Cortex of kidney (tissue), 1 donor: ENCODE measurements at places on chromosomes 12 and 14.

DNA sequence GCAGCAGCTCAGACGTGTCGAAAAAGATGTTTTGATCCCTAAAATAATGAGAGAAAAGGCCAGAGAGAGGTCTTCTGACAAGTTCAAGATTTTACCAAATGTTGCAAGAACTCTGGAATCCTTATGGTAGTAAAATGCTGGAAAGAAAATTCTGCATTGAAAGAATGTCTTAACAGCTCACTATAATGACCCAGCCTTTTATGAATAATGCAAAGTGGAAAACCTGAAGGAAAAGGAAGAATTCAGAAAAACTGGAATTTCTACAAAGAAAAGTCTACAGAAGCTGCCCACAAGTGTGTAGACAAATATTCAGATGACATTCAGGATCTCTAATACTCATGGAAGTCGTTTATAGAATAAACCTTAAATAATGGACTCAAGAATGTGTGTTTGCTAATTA lies 1.8 kb upstream of the CCDC88C start:
- no peak for DNase-seq

- DNase-seq: no peak
These were observed 394.5 kb upstream of the GARIN6 start for GRCh38 chr12:99253068-99253467.

DNA sequence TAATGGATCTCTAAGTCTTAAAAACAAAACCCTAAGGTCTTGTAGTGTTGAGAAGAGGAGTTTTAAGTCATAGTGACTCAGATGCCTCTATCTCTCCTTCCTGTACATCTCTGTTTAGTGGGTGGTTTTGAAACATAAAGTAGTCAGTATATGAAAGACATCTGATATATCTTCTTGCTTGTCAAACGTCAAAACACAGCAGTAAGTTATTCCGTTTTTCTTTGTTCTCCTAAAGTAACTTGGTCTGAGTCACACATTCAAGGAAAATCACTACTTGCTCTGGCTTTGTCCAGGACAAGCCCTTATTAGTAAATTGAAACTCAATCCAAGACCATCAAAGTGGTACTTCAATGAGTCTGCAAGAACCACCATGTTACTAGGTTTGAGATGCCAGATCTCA lies 1172.5 kb downstream of the BCL11B start:
- DNase-seq: no peak

DNA sequence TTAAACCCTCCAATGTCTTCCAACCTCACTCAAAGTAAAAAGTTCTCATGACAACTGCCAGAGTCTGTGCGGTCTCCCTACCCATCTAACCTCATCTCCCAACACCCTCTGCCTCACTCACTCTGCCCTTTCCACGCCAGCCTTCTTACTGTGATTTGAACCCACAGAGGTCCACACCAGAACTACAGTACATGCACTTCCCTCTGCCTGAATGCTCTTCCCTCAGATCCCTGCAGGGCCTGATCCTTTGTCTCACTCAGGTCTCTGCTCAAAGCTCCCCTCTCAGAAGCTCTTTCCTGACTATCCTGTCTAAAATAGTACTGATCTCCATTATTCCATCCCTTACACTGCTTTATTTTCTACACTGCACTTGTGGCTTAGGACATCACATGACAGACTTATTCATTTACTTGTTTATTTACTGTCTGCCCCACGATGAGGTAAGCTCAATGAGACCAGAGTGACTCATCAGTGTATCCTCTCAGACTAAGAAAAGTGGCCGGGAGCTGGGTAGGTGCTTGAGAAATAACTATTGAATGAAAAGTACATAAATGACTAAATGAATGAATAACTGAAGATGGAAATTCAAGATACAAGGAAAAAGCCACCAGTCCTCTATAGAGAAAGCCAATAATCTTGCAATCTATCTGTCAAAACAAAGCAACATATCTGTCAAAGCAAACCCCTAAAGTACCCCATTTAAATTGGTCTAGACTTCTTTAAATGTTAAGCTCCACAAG lies 17.1 kb downstream of the POMT2 start:
- no peak for DNase-seq

DNA sequence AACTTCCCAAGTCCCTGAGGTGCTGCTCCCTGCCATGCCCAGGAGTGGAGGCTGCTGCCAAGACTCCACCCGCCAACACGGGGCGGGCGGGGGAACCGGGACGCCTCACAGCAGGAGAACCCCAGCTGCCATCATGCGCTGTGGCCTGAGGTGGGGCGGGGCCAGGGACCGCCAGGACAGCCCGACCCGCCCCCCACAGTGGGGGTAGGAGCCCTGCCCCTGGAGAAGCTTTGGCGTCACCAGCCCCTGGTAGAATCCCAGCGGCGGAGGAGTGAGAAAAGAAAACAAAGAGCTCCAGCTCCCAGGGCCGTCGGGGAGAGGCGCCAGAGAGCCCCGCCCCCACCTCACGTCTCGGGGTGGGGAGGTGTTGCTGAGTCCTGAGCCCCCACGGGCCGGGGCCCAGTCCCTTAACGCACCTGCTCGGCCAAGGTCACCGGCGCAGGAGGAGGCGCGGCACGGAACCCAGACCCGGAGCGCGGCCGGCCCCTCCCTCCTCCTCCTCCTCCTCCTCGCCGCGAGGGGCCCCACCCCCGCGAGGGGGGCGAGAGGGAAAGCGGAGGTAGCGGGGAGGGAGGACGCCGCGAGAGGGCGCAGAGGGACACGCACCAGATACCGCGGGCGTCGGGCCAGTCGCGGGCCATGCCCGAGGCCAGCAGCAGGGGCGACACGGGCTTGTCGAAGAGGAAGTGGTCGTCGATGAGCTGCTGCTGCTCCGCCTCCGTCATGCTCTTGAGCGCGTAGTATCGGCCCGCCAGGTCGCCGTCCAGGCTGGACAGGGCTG lies 1.8 kb downstream of the CKB start:
- DNase-seq: no peak

DNA sequence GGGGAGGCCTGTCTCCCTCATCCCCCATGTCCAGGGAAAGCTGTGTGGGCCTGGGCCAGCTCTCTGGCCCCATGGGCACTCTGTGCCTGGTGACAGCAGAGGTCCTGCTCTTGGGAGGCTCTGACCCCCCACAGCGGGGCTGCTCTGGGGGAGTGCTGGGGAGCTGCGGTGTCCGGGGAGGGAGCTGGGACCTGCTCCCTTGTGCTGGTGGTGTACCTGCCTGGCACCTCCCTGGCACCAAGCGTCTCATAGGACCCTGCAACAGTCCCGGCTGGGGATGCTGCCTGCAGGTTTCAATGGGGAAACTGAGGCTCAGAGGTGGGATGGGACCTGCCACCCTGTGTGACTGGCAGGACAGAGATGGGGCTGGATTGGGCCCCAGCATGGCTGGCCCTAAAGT lies 111.3 kb downstream of the KIF26A start:
- no peak for DNase-seq

DNA sequence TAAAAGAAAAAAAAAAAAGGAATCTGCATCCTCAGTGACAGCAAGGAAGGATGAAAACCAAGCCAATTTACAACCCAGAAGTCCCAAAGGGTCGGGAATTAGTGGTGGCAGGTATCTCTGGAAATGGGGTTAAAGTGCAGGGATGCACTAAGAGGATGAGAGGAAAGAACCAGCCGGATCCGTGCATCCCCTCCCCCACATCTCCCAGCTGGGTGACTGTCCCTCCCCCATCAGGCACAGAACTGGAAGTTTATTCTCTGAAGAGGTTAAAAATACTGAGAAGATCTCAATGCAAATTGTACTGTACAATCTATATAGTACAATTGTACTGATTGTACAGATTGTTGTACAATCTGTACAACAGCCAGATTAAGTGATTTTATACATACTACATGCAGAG lies 15.4 kb downstream of the CLMN start:
- DNase-seq: no peak

DNA sequence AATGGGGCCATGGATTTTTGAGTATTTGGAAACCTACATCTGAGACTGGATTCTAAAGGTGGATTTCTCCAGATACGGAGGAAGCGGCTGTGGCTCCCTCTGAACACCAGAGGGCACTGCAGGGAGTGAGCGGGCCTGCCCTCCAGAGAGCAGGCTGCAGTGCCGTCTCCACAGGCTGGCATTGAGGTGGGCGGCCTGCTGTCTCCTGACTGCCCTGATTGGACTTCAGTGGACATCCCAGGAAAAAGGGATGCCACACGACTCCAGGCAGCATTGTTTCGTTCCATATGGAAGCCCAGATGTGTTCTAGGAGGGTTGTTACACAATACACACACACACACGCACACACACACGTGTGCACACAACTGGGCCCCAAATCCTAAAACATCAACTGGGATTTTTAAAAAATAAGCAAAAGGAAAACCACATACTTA lies 20.9 kb upstream of the ANO2 start:
- DNase-seq: no peak

DNA sequence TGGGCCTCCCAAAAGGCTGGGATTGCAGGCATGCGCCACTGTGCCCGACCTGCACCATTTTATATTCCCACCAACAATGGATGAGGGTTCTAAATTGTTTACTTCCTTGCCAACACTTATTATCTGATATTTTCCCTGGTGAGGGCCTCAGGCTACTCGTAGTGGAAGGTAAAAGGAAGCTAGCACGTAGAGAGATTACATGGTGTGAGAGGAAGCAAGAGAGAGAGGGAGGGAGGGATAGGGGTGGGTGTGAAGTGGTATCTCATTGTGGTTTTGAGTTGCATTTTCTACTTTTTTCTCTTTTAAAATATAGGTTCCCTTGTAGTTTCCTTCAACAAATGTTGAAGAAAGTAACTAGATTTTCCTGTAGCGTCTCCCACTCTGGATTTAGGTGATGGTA lies 30.9 kb downstream of the MYO1H start:
- no peak for DNase-seq

DNA sequence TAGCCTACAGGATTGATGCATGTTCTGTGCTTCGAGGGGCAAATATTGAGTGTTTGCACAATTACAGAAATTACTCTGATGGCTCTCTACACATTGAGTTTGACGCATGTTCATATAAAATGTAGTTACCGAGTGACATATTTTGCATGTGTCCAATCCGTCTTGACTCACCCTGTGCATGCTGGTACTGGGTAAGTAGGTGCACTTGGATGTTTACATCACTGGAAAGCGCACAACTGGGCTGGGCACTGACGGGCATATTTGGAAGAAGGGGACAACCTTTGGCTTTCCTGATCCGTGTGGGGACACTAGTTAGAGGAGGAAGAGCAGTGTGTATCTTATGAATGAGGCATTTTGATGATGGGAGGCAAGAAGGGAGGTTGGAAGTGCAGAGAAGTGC lies 4.9 kb upstream of the KRT6A start:
- no peak for DNase-seq

- DNase-seq: no peak
These were observed 74.2 kb upstream of the ZFP36L1 start for GRCh38 chr14:68866991-68867533.

- DNase-seq: no peak
These were observed 6.2 kb downstream of the SLC6A12 start for GRCh38 chr12:207804-208203.

DNA sequence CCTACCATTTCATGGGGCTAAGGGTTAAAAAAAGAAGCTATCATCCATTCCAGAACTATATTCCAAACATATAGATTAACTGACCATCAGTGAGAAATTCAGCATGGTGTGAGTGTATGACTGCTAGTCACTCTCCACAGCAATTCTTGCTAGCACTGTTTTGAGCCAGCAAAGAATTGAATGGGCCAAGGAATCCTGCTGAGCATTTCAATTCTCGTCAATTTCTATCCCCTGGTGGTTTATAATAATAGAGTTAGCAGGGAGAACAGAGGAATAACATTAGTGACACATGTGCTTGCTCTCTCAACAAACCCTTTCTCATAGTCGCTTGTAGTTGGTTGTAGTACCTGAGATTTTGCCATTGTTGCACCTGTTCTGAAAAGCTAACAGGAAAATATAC lies 7.2 kb downstream of the MBIP start:
- no peak for DNase-seq

DNA sequence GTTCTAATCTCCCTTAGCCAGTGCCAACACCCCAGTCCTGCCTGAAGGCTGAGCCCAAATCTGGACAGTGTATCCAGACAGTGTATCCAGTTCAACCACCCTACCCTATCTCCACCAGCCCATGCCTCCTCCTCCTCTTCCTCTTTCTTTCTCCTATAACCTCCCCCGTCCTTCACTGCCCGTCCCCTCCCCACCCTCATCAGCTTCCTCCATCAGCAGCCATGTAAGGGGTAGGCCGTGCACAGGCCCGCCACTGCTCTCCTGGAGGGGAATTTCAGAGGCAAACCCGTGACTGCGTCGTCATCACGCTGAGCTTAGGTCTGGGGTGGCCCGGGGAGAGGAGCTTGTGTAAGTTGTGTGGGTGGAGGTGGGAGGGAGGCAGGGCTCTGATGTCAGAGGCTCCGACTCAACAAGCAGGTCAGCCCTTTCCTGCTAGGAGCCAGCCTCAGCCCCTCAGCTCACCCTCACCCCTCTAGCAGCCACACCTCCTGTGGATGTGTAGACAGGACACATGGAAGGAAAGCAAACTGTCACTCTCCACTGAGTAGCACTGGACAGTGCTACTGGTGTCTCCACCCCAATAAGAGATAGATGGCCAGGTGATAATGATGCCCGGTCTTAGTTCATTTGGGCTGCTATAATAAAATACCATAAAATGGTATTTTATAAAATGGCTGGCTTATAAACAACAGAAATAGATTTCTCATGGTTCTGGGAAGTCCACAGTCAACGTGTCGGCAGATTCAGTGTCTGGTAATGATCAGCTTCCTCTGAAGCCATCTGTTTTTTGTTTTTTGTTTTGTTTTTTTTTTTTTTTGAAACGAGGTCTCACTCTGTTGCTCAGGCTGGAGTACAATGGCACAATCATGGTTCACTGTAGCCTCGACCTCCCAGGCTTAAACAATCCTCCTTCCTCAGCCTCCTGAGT lies 50.5 kb downstream of the IRF2BPL start:
- no peak for DNase-seq

DNA sequence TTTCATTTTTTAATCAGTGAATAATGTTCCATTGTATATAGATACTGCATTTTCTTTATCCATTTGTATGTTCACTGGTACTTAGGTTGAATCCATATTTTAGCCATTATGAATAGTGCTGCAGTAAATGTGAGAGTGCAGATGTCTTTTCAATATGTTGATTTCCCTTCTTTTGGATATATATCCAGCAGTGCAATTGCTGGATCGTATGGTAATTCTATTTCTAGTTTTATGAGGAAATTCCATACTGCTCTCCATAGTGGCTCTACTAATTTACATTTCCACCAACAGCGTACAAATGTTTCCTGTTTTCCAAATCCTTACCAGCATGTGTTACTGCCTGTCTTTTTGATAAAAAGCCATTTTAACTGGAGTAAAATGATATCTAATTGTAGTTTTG lies 288.5 kb upstream of the GARIN2 start:
- no peak for DNase-seq

GRCh38 chr14:86168371-86168770 lies 638.4 kb downstream of the FLRT2 start:
- DNase-seq: no peak

- no peak for DNase-seq
These were observed 8.1 kb downstream of the TCTN2 start for GRCh38 chr12:123678981-123679380.
